Activated T-cell treated with anti-CD3 and anti-CD28 coated beads, Interleukin-2, amount 50 U/mL, for 72 hours (primary cell): ENCODE measurements at places on chromosomes 2 and 18.

DNA sequence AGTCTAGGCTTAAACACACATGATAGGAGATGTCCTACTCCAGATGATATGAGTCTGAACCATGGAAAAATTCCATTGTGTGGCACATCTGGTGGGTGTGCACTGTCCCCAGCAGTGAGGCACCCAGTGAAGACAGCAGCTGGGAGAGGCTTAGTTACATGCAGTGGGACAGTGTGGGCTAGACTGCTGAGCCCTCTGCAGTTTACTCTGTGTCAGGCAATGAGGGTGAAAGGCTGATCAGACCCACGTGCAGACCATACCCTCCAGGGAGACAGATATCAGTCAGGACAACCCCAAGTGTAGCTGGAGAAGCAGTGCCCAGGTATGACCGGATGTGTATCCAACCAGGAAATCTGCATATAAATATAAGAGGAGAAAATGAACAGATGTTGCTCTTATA is 13.4 kb downstream of the IL37 start:
- DNase-seq, result no peak

DNA sequence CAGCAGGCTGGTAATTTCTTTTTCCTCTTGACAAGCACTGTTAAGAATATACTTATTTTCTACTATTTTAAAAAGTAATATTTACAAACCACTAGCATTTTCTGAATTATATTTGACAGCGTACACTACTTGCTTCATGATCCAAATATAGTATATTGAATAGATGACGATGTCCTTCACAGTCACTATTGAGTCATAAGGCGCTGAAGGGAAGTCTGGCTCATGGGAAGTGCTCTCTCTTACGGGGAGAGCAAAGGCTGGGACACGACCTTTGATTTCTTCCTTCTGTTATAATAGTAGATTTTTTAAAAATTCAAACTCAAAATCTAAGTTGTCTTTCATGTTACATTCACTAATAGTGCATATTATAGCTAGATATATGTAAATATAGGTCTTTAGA is 357.1 kb downstream of the SOCS6 start:
- DNase-seq, result no peak

DNA sequence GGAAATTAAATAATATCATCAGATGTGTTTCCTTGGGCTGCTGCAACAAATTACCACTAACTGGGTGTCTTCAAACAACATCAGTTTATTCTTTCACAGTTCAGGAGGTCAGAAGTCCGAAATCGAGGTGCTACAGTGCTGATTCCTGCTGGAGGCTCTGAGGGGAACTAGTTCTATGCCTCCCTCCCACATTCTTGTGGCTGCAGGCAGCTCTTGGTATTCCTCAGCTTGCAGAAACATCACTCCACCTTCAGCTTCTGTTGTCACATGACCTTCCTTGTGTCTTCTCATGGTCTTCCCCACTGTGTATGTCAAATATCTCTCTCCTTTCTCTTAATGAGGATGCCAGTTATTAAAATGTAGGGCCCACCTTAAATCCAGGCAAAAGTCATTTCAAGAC is 29.3 kb upstream of the DCC start:
- DNase-seq, result no peak

GRCh38 chr2:237943395-237944094 is 23.3 kb upstream of the UBE2F start:
- DNase-seq, result no peak

GRCh38 chr2:187876554-187876953 is 322.3 kb upstream of the TFPI start:
- DNase-seq, result no peak

DNA sequence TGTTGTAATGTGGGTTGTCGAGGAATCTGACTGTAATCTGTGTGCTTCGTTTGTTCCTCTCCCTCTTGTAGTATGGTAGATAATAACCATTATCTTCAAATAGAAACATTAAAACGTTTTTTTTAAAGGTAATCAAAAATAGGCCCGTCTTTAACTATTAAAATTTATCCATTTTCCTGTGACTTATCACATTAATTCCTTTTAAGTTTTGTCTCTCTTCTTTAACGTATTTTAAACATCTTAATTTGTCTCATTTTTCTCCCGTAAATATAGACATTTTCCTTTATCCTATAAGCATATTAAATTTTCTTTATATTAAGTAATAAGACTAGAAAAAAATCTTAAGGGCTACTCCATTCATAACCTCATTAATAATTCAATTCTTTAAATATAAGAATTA is 41.3 kb downstream of the EIF2AK3 start:
- DNase-seq, result no peak

DNA sequence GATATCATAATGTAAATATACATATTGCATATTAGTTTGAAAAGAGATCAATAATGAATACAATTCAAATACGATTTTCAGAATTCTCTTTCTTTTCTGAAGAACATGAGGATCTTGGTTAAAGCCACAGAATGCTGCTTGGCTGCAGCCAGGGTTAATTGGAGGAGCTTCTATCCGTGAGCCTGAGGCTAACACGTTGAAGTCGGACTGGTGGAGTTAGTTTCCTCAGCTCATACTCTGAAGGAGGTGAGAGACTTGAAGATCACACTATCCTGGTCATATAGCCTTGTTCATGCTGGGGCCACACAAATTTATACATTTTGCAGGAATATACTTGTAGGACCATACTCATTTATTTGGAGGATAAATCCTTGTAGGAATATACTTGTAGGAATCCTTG is 335.8 kb downstream of the TRIB2 start:
- DNase-seq, result no peak

DNA sequence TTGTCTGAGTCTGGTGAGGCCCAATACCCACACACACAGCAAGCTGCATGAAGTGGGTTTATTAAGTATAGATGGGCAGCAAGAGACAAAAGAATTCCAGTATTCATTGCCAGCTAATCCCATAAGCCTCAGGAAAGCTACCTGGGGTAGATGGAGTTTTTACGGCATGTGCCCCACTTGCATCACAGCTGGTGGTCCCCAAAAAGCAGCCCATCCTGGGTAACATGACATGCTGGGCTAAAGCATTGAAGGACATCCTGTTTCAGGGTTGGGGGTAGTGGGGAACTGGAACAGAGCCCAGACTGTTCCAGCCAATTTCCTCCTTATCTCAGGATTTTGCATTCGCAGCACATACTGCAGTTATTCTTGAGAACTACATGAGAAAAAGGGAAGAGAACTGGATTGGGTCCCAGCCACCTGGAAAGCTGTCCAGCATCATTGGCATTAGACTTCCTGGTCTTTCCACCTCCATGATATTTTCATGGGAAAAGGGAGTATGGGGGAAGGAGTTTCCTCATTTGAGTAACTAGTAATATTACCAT is 240.1 kb upstream of the MMADHC start:
- DNase-seq, result no peak

DNA sequence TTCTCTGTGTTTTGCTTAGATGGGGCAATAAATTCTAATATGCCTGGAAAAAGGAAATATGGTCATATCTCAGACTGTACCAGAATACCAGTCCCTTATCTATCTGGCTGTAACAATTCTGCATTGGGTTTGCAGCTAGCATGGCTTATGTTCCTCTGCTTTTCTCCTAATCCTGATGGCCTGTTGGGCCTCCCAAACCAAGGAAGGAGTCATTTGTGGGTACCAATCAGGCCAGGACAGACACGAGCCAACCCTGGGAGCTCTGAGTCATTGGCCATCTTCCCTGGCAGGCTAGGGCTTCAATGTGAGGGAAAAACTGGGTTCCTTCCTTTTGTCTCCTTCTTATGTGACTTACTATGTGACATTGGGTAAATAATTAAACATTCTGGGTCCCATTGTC is 12.0 kb downstream of the SMARCAL1 start:
- no peak for DNase-seq

- DNase-seq, result no peak
These were observed 961 bp downstream of the RBM43 start for GRCh38 chr2:151260573-151261230.

DNA sequence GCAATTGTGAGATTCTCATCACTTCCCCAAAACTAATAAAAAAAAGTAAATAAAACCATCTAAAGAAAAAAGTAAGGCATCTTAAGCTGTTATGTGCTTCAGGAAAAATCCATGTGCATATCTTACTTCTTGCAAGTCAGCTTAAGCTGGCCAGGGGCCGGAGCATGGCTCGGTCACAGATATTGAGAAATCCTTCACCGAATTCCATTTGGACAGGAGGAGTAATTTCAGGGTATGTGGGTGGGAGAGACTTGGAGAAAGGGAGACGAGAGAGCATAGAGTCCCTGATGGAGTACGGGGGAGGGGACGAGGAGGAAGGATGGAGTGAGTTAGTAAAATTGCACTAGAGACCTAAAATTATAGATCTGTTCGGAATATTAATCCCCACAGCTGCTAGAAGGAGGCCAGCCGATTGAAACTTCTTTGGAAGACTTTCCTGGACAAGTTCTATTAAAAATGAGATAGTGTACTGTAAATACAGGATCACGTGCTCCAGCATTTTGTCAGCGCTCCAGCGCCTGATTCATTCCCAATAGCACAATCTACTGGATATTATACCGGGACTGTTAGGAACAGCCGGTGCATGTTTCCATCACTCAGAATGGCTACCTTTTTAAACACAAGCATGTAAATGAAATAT is 438.5 kb downstream of the ZNF516 start:
- no peak for DNase-seq

- DNase-seq, result no peak
These were observed 5.3 kb upstream of the FOSL2 start for GRCh38 chr2:28387082-28387960.

DNA sequence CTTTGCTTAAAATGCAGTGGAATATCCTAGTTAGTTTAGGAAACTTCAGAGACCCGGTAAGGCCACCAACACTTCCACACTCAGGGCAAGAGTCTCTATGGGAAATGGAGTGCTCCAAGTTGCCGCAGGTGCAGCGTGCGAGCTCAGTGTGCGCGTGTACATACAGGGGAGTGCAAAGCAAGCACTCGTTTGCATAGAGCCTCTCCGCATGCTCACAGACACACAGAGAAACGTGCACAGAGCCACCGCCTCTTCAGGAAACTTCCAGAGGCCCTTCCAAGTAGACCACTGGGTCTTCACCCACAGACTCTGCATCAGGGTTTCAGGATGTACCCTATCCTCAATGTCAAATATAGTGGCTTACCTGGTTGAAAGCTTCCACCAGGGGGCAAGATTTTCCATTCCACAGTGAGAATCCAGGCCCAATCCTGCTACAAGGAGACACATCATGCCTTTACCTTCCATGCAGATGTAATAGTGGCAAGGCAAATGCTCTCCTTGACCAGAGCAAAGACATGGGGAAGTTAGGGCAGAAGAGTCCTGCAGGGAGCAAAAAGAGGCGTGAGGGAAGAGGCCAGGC is 513.0 kb upstream of the MYT1L start:
- DNase-seq, result no peak

DNA sequence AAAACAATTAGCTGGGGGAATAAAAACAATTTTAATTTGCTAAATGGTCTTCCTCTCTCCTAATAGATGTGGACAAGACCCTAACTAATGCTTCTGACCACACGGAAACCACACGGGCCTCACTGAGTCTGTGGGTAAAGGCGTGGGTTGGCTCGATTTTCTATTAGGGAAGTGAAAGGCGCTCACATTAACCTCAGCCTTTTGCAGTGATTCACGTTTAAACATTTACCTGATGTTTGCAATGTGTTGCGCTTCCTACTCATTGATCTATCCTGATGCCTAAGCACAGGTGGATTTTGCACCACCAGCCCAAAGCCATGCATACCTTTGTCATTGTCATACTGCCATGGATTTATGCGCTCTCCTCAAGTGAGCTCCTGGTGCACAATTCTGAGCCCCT is 35.6 kb upstream of the NRP2 start:
- no peak for DNase-seq

DNA sequence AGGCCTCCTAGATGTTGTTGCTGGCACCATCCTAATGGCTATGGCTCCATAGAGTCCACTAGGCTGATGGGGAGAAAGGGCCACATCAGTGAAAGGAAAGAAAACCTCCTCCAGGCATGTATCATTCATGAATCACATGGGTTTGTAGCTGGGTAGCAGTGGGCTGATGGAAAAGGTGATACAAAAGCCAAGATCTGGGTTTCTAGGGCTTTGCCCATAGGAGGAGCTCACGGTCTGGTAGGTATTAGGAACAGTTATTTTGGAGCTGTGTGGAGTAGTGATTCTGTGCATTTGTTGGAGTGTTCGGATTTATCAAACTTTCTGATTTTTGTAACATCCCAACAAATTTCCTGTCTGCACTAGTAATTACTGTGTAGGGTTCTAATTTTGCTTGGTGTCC is 259.2 kb downstream of the SLC4A3 start:
- DNase-seq, result no peak

DNA sequence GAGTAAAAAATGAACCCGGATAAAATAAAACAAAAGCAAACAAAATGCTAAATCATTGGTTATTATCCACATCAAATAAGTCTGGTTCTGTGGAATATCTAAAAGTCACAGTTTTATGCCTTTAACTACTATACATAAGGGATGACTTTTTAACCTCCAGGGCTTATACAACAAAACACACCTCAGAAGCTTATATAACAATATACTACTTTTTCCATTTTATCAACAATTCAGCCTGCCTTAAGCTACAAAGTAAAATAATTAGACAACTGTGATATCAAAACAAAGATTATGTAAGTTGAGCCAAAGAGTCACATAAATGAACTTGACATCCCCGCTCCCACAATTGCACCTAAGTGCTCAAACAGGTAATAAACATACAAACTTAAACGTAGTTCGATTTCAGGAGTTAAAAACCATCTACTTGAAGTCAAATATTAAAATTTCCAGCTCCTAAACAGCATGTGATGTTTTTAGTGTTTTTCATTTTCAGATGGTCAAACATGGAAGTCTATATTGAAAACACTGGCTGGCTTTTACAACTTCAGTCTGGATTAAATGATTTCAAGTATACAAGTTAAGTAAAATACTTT is 54.7 kb downstream of the ATIC start:
- no peak for DNase-seq

GRCh38 chr2:60468382-60469085 is 84.9 kb downstream of the BCL11A start:
- no peak for DNase-seq

GRCh38 chr2:113966171-113966570 is 76.3 kb downstream of the ACTR3 start:
- DNase-seq, result no peak

- no peak for DNase-seq
These were observed 282.2 kb upstream of the ATP5MC3 start for GRCh38 chr2:175463589-175464310.

DNA sequence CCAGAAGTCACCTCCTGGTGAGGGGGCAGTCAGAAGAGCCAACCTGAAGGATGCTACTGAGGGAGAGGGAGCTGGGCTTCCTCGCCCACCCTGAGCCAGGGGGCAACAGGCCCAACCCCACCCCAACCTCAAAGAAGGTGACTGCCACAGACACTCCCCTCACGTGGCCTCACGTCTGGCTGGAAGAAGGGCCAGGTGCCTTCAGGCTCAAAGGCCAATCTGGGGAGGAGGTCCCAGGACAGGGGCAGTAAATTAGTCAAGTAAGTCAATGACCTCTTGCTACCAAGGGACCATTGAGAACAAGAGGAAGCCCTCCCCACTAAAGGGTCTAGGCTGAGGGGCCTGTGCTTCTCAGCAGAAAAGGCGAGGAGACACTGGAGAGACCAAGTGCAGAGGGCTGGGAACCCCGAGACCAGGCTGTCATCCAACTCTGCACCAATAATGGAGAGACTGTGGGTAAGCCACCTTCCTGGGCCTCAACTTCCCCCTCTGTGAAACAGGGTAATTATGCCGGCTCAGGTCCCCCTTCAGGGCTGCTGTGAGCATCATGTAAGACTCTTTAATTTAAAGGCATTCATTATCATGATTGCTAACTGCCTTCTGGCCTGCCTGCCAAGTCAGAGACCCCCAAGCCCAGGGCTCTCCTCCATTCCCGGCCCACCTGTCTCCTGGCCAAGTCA is 20.2 kb upstream of the TNS1 start:
- no peak for DNase-seq
